ENCODE measurements at places on chromosomes 13 and 19.
A peak's percentile ranks its signal among the peaks of the same experiment; 100 is the strongest.

DNA sequence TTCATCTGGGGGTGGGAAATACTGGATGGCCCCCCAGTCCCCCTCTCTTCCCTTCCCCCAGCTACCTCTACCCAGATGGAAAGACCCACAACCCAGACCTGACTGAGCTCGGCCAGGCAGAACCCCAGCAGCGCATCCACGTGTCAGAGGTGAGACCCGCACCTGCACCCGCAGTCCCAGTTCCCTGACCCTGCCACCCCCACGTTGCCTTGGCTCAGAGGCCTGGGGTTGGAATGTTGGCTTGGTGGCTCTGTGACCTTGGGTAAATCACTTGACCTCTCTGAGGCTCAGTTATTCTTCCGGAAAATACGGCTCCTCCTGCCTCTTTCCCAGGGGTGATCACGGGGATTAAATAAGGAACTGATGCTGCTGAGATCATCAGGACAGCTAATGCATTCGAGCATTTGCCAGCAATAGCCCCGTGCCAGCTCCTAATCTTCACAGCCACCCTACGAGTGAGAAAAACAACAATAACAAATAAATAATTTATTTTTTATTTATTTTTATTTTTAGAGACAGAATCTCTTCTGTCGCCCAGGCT lies 12.3 kb downstream of the CBLC start:
- no peak for DNase-seq

- no peak for DNase-seq
Measured at GRCh38 chr13:71787414-71787813, 79.6 kb downstream of the DACH1 start.

DNA sequence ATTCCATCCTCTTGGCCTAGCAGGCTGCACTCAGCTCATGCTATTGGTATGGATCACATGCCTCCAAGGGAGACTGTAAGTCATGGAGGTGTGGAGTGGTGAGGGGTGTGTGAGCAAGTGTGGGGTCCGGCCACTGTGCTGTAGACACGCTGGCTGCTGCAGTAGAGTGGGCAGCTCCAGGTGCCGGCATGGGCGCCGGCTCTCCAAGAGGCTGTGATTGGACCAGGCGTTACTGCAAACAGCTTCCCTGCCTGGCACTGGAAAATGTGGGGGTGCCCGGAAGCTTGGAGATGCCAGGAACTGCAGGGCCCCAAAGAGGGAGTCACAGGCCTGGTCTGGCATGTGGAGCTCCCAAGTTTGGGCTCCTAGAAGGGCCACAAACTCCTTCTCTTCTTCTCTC lies 245.7 kb downstream of the GPC6 start:
- no peak for DNase-seq

- DNase-seq: peak; percentile 12
Measured at GRCh38 chr19:39246951-39247669, 1.5 kb downstream of the IFNL4 start.

DNA sequence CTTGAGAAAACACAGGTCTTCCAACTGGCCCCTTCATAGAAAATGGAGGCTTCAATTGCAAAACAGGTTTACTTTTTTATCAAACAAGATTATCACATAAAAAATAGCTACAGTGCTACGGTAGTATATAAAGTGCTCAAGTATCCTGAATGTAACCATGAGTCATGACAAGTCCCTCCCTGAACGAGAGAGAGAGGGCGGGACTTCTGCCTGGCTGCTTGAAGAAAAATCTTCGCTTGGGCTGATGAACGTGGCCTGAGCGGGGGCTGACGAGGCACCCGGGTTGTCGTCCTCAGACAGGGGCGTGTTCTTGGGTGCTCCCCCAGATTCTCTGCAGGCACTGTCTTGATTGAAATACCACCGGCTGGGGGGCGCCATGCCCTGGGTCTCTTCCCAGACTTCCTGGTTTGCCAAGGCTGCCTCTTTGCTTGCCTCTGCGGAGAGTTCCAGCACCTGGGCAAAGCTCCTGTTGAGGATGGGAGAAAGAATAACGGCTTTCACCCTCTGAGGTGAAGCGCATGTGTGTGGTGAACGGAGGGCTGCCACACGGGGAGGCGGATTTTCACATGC lies 23.2 kb upstream of the CPAMD8 start:
- peak; percentile 63 for DNase-seq

DNA sequence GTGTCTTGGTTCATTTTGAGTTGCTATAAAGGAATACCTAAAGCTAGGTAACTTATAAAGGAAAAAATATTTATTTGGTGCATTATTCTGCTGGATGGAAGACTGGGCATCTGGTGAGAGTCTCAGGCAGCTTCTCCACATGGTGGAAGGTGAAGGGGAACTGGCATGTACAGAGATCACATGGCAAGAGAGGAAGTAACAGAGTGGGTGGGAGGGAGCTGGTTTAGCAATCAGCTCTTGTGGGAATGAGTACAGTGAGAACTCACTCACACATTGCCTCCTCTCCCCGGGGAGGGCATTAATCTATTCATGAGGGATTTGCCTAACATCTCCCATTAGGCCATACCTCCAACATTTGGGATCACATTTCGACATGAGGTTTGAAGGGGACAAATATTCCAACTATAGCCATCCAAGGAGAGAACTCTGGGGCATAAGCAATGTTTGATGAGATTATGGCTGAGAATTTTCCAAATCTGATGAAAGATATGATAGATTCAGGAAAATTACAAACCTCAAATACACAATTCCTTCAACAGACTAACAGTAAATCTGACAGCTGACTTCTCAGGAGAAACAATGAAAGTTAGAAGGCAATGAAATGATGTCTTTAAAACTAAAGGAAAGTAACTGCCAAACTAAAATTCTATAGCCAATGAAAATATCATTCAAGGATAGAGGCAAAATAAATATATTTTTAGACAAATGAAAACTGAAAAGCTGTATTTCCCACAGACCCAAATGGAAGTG lies 52.5 kb downstream of the MTUS2 start:
- DNase-seq: no peak

- no peak for DNase-seq
Measured at GRCh38 chr19:55258476-55258827, 365 bp downstream of the PPP6R1 start.

- DNase-seq: peak; percentile 23
Measured at GRCh38 chr19:42216653-42217519, 591 bp downstream of the DEDD2 start.

- DNase-seq: no peak
Measured at GRCh38 chr19:53642381-53643099, 10.7 kb downstream of the DPRX start.

- DNase-seq: no peak
Measured at GRCh38 chr13:40115426-40115825, 460.0 kb downstream of the COG6 start.

- DNase-seq: no peak
Measured at GRCh38 chr13:42035905-42036521, 12.4 kb upstream of the DGKH start.

DNA sequence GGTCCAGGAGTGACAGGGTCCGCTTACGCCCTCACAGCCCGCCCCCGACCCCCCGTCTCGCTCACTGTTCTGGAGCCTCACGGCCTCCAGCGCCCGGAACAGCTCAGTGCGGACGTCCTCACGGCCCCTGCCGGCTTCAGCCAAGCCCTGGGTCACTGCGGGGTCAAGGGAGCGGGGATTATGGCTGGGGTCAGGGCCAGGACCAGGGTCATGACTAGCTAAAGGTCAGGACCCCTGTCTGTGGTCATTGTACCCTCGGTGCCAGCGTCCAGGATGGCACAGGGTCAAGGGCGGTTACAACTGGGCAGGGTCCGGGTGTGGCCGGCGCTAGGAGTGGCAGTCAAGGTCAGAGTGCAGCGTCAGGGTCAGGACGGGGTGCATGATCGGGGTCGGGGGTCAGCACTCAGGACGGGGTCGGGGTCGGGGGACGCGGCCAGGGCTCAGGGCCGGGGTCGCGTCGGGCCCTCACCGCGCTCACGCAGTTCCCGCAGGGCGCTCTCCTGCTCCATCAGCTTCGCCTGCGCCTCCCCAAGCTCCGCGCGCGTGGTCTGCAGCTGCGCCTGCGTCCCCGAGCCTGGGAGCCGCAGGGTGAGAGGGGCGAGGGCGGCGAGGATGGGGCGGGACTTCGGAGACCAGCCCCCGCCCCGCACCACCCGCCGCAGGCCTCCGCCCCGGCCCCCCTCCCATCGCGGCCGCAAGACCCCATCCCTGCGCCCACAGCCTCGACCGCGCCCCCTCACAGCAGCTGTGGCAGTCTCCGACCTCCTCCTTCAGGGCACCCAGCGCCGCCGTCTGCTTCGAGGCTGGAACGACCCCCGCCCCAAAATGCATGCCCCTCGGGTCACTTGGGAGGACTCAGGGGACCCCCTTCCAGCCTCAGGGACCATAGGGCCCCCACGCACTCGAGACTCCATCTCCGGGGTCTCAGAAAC lies 1.4 kb downstream of the CLEC4G start:
- DNase-seq: no peak

DNA sequence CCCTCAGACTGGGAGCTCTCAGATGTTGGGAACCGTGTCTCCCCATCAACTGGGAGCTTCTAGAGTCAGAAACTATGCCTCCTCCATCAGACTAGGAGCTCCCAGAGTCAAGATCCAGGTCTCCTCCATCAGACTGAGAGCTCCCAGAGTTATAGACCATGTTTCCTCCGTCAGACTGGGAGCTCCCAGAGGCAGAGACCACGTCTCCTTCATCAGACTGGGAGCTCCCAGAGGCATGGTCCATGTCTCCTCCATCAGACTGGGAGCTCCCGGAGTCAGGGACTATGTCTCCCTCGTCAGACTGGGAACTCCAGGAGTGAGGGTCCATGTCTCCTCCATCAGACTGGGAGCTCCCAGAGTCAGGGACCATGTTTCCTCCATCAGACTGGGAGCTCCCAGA lies 10.0 kb downstream of the CEACAM16 start:
- DNase-seq: no peak

DNA sequence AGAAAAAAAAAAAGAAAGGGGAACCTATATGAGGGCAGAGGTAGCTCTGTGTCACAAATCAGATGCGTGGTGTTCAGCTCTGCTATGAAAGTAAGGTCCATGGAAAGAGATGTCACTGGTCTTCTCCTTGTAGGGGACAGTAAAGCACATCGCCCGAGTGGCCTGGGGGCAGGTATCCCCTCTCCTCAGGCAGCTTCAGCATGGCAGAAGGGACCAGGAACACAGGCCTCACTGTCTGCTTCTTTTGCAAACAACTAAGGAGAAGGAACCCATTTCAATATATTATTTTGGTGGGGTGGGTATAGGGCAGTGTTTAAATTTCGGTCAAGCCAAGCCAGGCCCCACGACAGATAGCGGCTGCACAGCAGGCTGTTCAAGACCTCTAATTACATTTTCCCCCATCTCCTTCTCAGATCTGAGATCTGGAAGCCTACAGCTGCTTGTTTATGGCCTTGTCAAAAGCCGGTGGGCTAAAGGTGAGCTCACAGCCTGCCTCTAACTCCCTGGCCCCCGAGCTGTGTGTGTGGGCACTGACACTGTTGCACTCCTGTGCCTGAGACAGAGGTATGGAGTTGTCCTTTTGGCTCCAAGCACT lies 72.8 kb downstream of the HSPH1 start:
- no peak for DNase-seq

GRCh38 chr13:111396457-111396856 lies 76.0 kb downstream of the TEX29 start:
- no peak for DNase-seq

GRCh38 chr13:93698016-93698613 lies 471.5 kb downstream of the GPC6 start:
- peak; percentile 77 for DNase-seq

DNA sequence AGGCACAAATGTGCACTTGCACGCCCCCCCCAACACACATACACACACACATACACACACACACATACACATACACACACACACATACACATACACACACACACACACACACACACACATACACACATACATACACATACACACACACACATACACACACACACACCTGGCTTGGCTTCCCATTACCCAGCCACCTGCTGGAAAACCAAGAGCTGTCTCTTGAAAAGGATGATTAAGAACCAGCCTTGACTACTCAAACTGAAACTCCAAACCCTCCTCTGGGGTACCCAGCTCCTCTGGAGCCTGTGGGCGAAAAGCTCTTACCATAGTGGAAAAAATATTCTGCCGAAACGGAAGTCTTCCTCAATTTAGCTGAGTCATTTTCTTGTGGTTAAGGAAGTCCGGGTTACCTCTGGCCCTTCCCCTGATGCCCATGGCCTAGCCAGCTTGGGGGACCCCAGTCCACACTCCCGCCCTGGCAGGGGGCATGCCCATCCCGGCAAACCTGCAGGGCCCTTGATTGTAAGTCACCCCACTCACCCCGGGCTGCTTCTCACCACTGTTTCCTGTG lies 21.9 kb downstream of the CEBPA start:
- no peak for DNase-seq

GRCh38 chr13:30870049-30870884 lies 35.8 kb upstream of the MEDAG start:
- peak; percentile 99 for DNase-seq

GRCh38 chr19:48836089-48837017 lies at the start of gene HSD17B14:
HSD17B14 (minus strand) TSS chr19:48836491; CDS start chr19:48836411, 80 bp downstream.
- DNase-seq: peak; percentile 69

- DNase-seq: peak; percentile 65
Measured at GRCh38 chr13:26964278-26965250, 204.0 kb upstream of the GPR12 start.

DNA sequence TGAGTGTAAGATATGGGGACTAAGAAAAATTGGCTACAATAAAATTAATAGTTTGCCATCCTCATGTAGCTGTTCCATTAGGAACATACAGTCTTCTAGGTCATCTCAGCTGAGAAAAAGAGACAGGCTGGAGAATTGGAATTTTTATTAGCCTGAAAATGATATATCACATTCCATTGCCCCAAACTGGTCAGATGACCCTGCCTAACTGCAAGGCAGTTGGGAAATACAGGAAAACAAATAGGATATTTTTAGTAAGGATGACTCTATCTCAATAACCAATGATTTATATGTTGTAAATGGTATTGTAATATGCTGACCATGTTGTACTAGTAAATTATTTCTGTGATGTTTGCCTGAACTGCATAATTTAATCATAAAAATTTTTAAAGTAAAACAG lies 673.8 kb downstream of the PCDH9 start:
- DNase-seq: no peak

DNA sequence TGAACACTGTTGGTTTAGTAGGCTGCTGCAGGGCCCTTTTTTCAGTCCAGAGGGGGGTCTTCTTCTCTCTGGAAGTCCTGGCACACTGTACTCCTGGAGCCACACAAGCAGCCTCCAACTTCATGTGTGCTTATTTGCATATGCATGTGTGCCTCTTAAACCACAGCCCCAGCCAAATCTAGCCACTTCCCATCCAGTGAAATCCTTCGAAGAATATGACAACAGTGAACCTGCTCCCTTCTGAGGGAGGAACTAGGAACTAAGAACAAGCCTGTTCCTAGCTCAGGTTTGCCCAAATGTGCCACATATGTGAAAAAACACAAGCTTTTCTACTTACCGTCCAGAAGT lies 348.5 kb downstream of the FOXO1 start:
- DNase-seq: no peak

DNA sequence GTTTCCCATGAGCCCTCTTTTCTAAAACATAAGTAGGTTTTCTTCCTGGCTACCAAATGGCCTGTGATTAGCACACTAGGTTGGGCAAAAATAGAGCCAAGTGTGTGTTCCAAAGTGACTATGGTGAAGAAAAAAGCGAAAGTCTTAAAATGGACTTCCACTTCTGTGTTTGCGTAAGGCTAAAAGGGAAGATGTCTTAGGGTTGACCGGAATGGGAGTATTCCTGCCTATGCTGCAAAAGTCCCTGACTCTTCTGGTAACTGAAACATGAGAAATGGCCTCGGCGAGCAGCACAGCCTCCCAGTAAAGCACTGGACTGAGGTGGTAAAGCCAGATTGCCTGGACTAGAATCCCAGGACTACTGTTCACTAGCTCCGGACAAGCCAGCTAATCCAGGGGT lies 2.4 kb upstream of the FPR1 start:
- DNase-seq: no peak

All from fibroblast of lung (primary cell).